ENCODE measurements at places on chromosomes 5 and 9.

DNA sequence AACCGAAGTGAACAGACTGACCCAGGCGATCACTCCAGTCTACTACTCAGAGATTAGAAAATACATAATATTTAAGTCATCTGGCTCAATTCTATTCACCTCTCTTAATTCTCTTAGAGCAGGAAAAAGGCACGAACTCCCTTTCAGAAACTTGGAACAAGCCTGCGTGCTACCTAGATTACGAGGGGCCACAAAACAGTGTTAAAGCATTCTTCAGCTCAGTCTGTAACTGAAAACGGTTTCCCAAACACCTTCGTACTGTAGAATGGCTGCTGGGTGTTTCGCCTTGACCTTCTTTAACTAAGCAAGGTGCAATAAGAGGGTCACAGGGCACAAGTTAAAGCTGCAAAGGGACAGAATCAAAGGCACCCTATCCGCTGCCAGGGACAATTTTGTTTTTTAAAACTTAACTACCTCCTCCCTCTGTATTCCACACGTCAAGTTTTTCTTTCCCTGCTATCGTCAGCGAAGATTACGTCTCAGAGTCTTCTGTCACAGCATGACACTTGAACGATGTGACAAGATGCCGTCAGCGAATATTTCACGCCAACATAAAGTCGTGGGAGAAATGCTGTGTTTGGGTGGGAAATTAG lies 687 bp downstream of the LYSMD3 start:
- DNase-seq, result peak; percentile 18

DNA sequence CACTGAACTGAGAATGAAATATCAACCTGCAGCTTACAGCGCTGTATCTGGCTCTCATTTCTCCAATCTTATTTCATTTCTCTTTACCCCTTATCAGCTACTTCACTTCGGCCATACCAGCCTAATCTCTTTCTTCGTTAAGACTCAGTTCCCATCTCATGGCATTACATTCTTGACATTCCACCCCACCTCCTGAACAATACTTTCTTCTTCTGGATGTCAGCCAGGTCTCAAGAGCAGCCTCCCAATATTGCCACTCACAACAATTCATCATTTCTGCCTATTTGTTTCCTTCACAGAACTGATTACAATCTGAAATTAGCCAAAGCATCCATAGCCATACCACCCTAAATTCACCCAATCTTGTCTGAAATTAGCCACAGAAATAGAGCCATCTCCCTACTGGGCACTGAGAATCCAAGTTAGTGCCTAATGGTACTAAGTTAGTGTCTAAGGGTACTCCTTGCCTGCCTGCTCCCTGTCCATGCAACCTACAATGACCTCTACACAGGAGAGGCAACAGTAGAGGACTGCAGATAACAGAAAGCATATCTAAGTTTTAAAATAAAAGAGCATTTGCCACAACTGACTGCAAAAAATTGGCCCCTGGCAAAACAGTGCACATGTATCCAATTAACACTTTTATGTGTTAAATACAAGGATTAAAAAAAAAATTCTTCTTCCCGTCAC lies 35.2 kb downstream of the SETX start:
- DNase-seq, result no peak

GRCh38 chr5:95845391-95845790 lies 22.9 kb upstream of the GLRX start:
- no peak for DNase-seq

DNA sequence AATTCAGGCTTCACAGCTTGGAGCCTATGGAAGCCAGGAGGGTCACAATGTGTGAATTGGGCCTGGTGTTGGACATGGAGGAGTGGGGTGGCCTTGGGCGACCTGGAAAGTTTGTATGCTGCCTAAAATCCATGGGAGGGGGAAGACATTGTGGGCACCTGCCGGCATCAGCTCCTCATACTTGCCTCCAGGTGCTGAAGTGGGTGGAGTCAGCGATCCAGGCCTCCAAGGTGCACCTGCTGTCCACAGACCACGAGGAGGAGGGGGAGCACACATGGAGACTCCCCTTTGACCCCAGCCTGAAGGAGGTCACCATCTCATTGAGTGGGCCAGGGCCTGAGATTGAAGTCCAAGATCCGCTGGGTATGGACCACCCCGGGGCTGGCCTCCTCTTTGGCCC lies 29.1 kb downstream of the HMCN2 start:
- no peak for DNase-seq

- DNase-seq, result no peak
Measured at GRCh38 chr5:34523387-34523726, 132.8 kb upstream of the RAI14 start.

DNA sequence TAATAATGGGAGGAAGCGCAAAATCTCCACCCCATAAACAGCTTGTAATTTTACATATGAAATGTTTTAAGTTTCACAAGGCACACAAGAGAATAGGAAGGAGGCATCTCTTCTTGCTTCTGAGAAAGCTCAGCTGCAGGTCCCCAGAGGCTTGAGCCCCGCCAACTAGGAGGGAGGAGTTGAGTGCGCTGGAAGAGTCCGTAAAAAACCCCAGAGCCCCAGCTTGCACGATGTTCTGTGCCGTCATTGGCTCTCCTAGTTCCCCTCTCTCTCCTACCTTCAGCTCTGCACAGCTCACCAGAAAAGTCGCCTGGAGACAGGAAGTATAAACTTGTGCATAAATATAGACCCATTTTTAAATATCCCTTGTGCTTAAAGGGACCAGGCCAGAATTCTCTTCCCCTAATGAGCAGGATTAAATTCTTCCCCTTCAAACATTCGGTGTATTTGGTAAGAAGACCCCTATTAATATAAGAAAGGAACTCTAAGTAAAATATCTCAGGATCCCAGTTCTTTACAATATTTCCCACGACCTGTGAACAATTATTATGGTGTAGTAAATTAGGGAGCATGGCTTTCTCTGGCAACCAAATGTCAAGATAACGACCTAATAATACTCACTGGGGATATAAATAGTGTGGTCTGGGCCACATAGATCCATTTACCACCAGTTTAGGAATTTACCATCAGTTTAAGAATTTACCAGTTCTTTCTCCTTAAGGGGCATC lies 13.7 kb downstream of the GLRX start:
- peak; percentile 64 for DNase-seq

DNA sequence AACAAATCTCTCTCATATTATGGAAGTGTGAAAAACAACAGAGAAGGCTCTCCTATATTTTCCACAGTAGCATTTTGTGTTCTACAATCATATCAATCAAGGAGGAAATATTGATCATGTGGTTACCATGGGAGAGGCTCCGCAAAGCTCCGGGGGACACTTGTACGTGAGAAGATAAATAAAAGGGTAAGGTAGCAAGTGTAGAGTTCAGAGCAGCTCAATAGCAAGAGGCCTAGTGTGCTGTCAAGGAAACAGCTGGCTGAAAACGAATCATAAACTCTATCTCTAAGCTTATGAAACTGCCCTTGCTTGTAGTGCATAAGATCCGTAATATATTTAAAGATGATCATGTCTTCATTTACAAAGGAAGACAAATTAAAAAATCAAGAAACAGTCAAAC lies 57.5 kb downstream of the CDH18 start:
- DNase-seq, result no peak

GRCh38 chr9:98365227-98365669 lies 109.8 kb upstream of the TBC1D2 start:
- no peak for DNase-seq

GRCh38 chr5:158115468-158115867 lies 256.5 kb upstream of the CLINT1 start:
- no peak for DNase-seq

DNA sequence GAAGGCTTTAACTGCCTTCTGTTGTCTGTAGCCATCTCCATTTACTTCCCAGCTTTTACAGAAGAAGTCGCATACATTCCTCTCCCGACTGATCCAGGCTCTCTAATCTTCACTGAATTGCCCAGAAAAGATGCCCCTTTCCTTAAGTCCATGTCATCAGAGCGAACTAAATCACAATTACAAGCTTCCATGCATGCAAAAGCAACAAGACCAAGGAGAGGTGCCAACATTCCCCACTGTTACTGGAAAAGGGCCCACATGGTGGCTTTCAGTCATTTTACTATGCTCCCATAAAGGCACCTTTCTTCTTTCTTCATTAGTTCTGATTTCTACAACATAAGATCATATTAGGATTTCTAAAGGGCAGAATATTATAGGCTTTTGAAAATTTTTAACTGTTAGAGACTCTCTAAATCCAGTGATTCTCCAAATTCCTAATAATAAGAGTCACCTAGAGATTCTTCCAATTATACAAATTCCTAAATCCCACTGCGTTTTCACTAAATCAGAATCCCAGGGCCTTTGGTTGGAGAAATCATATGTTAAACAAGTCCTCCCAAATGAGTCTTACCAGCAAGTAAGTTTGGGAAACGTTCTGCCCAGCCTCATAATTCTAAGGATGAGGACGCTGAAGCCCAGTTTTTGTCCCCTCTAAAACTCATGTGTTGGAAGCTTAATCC lies 17.0 kb upstream of the ZFR start:
- no peak for DNase-seq

- no peak for DNase-seq
Measured at GRCh38 chr5:72282878-72283277, 37.2 kb downstream of the MRPS27 start.

DNA sequence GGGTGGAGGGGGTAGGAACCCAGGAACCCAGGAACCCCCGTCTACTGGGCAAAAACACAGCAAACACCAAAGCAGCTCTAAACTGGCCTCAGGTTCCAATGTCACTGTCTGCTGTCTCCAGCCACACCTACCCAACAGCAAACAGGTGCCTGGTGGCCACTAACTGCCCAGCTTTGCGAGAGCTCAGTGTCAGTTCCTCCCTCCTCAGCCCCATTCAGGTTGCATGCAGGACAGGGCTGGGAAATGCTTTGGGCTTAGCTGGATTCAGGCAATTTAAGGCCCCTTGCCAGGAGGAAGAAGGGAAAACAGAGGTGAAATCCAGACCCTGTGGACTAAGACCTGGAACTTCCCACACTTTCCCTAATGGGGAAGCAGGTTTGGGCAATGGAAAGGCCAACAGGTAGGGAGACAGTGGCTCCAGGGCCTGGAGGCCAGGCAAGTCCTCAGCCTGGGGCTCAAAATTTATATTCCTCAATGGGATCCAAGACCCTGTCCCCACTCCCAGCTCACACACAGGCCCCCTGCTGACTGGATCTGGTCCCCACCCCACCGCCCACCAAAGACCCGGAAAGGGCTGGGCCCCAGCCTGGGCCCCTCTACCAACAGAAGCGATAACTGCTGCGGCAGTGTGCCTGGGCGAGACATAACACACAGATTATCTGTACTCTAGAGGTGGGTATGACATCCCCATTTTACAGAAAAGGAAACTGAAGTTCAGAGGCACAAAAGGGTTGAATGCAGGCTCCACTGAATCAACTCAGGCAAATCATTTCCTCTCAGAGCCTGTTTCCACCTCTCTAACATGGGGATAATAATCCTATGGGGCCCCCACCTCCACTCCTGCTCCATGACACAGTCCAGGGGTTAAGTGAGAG lies 3.5 kb downstream of the EEIG1 start:
- peak; percentile 23 for DNase-seq

DNA sequence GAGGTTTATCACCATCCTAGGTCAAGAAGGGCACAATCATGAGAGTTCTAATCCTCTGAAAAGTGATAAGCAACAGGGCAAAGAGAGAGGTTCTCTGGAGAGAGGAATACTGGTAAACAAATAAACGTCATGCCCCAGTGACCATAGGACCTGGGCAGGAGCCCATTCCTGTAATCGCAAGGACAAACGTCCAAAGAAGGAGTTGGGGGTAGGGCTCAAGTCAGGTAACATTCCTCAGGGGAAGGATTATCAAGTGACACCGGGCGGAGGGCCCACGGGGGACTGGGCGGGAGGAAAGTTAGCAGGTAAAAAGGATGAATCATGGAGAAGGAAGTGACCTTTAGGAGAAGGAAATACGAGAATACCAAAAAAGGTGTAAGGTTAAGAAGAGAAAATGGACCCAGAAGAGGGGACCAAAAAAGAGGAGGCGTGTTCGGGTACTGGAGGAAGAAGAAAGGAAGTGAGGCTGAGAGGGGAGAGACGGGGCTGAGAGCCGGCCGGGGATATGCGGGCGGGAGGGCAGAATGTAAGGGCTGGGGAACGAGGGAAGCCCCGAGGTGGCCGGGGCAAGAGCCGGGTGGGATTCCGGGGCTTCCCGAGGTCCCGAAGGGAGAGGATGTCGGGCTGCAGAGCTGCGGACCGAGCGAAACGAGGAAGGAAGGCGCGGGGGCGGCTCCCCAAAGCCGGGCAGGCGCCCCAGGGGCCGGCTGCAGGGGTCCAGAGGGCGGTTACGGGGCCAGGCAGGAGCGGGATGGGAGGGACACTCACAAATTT lies 583 bp downstream of the DIAPH1 start:
- peak; percentile 52 for DNase-seq

DNA sequence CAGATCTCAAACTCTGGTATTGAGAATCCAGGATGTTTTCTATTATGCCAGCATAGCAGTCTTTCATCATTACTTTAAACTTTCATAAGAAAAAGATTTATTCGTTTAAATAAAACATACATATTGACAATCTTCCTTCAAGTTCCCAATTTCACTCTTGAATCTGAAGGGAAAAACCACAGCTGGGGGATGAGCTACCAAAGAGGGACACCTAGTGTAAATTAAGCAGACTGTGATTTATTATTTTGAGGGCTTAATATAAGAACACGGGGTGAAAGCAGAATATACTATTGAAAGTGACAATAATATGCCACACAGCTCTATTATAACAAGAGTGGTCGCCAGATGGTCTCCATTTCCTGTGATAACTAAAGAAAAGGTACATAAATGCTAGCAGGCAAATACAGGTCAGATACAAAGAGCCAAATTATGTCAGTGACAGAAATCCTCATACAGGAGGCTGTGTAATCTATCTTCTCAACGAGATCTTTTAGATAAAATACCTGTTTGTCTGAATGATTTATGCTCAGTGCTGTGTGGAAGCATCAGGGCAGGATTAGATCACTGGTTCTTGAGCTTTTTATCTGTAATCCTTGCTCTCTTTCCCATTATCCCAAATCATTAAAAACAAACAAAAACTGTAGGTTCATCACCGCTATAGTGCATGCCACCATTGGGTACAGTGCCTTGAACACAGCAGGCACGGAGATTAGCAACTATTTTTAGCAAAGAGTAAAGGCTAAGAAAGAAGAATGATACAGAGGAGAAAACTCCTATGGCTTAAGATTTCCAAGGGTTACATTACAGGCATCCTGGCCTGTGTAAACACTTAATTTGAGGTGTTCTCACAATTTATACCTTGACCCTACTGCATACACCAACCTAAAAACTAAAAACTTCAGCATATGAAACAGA lies 116.6 kb downstream of the DROSHA start:
- DNase-seq, result no peak

GRCh38 chr9:135156525-135157510 lies 69.3 kb downstream of the OLFM1 start:
- no peak for DNase-seq

GRCh38 chr9:114285166-114285867 lies 37.6 kb upstream of the ORM1 start:
- DNase-seq, result no peak
